Endothelial cell (in vitro differentiated cells): ENCODE measurements at places on chromosomes 11 and 22.

GRCh38 chr22:31840585-31840984 lies 86.8 kb downstream of the DEPDC5 start:
- no peak for DNase-seq

DNA sequence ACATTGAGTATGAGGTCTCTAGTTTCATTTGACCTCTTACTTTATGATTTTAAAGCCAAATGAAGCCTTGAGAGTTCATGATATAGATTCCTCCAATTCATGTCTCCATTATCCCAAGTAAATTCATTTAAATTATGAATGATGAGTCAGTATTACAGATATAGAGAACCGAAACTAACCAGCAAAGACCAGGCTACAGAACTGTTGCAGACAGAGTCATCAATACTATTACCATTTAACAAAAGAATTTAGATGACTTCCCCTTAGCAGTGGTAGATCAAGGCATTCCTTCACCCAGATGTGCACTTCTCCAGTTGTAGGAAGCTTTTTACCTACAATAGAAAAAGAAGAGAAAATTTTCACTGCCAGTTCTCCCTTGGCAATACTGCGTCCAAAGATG lies 11.8 kb upstream of the CCDC89 start:
- DNase-seq = no peak

- no peak for DNase-seq
Observed at GRCh38 chr22:35995772-35996171, 32.9 kb downstream of the RBFOX2 start.

GRCh38 chr22:47173535-47174021 lies 411.1 kb downstream of the TBC1D22A start:
- no peak for DNase-seq

- DNase-seq = no peak
Observed at GRCh38 chr11:8766043-8766987, 83.7 kb downstream of the RPL27A start.

DNA sequence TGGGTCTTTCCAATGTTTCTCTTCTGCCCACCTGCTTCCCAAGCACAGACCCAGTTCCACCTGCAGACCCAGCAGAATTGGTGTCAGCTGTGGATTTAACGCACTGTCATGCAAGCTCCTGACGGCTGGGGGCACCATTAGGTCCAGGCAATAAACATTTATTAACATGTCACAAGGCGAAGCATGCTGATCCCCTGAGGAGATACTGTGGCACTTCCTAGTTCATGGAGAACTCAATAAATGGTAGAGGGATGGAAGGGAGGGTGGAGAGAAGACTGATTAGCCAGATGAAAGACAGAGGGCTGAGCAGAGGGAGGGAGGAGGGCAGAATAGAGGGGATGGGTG lies 68.3 kb upstream of the TSPAN18 start:
- peak; percentile 30 for DNase-seq

GRCh38 chr22:46089426-46090035 lies 60.8 kb upstream of the PPARA start:
- no peak for DNase-seq

DNA sequence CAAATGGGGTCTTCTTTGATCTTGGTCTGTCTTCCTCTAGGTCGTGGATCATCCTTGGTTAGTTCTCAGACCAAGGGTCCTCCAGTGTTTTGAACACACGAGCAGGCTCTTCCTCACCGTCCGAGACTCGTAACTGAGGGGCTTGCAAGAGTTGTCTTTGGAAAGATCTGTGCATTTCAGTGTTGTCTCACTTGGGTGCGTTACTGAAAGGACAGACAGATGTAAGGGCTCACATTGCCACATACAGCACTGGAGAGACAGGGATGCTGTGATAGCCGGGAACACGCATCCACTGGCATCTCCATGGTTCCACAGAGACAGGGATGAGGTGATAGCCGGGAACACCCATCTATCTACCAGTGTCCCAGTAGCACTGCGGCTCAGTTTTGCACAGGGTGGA lies 15.7 kb downstream of the GLB1L2 start:
- no peak for DNase-seq

DNA sequence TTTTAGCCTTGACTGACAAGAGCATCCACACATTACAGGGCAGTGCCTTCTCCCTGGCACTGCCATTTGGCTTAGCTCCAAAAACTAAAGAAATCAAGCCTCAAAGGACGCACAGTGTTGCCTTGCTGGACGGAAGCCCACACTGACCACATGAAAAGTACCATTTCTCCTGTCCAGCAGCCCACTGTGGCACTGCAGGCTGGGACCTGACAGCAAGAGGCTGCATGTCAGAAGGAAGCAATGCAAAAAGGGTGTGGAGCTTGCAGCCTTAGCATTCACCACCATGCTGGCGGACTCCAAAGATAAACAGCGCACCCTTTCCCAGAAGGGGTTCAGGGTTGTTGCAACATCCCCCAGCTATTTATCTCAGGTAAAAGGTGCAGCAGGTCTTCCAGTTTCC lies 109.3 kb upstream of the BMAL1 start:
- DNase-seq = no peak

- DNase-seq = no peak
Observed at GRCh38 chr11:7348432-7349304, 97.0 kb downstream of the SYT9 start.

DNA sequence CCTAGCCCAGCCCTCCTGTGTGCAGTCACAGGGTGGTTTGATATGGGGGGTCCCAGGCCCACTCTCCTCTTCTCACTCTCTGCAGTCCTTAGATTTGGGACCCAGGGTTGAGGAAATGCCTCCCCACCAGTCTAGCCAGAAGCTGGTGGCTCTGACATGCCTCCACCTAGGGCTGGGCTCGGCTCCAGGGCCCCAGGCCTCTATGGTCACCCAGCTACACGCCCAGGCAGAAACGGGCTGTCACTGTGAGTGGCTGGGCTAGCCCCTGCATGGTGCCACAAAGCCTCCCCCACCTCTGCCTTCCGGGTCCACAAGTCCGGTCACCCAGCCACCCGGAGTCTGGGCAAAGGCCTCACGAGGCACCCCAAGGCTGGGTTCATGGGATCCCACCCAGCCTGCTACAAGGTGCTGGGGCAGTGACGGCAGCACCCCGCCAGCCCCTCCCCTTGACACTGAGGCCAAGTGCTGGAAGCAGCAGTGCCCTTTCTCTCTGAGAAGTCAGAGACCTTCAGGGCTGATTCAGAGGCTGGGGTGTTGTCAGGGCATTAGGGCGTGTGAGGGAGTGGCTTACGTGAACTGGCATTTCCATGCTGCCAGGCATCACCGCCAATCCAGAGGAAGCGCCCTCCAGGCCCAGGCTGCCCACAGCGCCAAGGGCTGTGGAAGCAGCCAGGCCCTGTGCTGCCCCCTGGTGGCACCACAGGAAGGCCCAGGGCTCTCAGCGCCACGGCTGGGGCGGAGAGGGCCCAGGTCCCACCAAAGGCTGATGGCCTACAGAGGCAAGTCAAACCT lies 638 bp upstream of the PITPNM1 start:
- DNase-seq = peak; percentile 89

DNA sequence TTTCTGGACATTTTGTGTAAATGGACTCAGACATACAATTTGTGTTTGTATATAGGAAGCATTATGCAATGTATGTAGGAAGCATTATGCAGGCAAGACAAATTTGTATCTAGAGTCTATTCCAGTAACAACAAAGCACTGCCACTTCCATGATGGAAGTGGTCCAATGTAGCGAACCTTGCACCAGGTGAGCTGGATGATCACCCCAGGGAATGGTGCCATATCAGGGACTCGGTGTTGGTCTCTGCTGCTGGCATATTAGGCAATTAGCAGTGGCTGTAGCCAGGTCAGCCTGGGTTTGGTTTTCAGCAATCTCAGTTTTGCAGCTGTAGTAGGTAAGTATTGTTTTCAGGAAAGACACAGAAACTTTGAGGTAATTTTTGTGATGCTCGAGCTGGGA lies 12.8 kb downstream of the ZFP91 start:
- DNase-seq = no peak

DNA sequence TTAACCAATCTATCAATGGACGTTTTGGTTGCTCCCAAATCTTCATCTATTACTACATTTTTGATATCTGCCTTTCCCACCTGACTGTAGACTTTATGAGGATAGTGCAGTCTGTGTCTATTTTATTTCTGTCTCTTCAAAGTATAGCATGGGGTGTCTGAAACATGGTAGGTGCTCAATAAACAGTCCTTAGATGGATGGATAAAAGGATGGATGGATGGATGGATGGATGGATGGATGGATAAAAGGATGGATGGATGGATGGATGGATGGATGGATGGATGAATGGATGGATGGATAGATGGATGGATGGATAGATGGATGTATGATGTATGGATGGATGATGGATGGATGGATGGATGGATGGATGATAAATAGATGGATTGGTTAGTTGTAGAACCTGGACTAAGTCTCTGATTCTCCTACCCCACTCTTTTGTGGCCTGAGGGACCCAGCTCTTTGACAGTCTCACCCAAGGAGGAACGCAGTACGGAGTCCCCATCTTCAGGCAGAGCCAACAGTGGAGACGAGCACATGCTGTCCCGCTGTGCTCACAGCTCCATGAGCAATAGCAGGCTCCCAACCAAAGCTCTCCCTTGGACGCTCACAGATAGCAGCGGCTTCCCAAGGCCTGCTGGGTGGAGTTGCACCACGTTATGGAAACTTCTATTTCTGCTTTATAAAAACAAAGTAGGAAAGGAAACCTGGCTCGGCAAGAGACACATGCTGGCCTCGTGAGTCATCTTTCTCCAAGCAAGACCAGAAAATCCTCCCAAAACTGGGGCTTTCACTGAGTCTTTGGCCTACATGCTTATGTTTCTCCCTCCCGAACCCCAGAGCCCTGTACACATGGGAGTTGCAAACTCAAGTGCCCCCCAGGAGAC lies 448.0 kb downstream of the MIAT start:
- no peak for DNase-seq

- DNase-seq = no peak
Observed at GRCh38 chr11:112310848-112311247, 50.2 kb upstream of the PLET1 start.

GRCh38 chr22:35023692-35024363 lies 42.1 kb upstream of the ISX start:
- DNase-seq = peak; percentile 85

- peak; percentile 82 for DNase-seq
Observed at GRCh38 chr11:133821776-133822175, 23.5 kb downstream of the SPATA19 start.

DNA sequence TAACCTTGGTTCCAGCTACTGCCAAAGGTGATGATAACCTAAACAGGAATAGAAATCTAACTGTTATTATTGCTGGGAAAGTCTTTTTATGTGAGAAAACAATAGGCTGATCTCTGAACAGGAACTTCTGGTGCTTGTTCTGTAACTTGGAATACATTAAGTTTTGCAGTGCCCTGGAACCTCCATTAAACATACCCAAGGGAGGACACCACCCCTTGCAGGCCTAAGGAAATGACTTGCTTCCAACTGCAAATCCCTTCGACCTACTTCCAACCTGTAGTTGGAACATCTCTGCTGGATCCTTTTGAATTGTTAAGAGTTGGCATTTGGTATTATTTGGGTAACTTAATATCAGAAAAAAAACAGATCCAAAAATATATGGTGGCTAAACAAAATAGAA lies 188.4 kb upstream of the API5 start:
- DNase-seq = no peak

GRCh38 chr11:113782134-113782533 lies 2.5 kb downstream of the CLDN25 start:
- no peak for DNase-seq

- no peak for DNase-seq
Observed at GRCh38 chr11:58965246-58965985, 26.1 kb downstream of the GLYATL1 start.

GRCh38 chr22:38208551-38208968 lies 6.8 kb downstream of the MAFF start:
- no peak for DNase-seq

GRCh38 chr11:119737366-119738058 lies 8.5 kb upstream of the NECTIN1 start:
- DNase-seq = no peak

DNA sequence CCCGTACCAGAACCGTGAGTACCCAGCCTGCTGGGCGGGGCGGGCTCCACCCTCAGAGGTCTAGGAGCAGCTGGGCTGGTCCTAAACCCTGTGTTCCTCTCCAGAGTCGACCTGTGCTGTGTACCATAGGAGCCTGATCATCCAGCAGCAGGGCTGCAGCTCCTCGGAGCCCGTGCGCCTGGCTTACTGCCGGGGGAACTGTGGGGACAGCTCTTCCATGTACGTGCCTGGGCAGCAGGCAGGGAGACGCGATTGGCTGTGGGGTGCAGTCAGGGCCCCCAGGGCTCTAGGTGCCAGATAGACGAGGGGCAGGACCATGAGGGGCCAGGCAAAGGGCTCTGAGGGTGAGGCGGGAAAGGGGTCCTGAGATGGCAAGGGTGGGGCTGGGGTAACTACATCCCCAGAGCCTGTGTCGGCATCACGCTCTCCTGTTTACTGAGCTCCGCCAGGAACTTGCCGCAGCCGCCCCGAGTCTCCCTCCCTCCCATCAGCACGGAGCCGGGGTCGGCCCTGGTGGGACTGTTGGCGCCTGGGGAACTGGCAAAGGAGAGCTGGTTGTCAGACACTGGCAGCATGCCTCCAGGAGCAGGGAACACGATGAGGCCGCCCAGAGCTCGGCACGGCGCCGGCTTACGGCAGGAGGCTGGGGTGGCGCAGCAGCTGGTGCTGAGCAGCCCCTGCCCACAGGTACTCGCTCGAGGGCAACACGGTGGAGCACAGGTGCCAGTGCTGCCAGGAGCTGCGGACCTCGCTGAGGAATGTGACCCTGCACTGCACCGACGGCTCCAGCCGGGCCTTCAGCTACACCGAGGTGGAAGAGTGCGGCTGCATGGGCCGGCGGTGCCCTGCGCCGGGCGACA lies 22.9 kb upstream of the MUC5B start:
- DNase-seq = no peak

GRCh38 chr11:115501893-115502589 lies 2.2 kb downstream of the CADM1 start:
- peak; percentile 10 for DNase-seq

GRCh38 chr11:9568854-9569587 lies 4.4 kb upstream of the WEE1 start:
- DNase-seq = peak; percentile 32

- DNase-seq = no peak
Observed at GRCh38 chr11:116776522-116776984, 3.8 kb upstream of the BUD13 start.

DNA sequence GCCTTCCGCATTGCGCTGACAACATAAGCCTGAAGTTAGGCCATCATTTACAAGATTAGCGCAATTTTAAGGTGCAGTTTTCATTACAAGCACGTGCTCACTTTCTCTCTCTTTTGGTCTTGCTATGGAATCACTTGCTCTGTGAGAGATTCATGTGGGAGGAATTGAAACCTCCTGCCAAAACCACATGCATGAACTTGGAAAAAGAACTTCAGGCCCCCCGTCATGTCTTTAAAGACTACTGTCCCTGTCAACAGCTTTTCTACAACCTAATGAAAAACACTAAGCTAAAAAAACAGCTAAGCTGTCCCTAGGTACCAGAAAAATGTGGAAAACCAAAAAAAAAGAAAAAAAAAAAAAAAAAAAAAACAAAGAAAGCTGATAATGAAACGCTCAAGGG lies 1707.6 kb upstream of the RAG2 start:
- no peak for DNase-seq

DNA sequence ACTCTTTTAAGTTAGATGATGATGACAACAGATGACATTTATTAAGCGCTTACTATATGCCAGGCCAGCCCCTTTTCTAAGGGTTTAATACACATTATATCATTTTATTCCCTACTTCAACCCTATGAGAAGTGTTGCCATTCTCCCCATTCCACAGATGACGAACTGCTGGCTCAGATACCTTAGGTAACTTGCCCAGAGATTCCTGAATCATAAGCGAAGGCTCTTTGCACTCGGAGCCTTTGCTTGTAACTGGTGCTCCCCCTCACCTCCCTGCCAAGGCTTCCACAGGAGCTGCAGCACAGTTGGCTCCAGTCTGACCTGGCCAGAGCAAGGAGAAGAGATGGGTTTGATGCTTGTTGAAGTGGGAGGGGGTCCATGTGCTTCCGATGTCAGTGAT lies 43.0 kb downstream of the DBX1 start:
- no peak for DNase-seq
